ENCODE measurements at places on chromosomes 4 and X.

DNA sequence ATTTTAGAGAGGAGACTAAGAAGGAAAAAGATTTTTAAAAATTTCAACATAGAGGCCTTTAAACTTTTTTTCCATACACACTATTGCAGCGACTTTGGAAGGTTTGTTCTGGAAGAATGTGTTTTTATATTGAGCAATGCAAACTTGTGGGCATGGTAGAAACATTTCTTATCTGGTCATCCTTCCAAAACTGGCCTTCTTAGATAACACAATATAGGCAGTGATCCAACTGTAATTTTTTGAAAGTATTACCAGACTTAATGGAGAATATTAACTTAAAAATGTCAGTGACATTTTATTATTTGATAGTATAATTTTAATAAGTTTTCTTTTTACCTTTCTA lies 25.6 kb downstream of the FHDC1 start:
- no peak for DNase-seq

GRCh38 chr4:51836549-51836948 lies 6.4 kb upstream of the DCUN1D4 start:
- DNase-seq: no peak

- DNase-seq: no peak
These were observed 171.2 kb upstream of the IL15 start for GRCh38 chr4:141465171-141465570.

DNA sequence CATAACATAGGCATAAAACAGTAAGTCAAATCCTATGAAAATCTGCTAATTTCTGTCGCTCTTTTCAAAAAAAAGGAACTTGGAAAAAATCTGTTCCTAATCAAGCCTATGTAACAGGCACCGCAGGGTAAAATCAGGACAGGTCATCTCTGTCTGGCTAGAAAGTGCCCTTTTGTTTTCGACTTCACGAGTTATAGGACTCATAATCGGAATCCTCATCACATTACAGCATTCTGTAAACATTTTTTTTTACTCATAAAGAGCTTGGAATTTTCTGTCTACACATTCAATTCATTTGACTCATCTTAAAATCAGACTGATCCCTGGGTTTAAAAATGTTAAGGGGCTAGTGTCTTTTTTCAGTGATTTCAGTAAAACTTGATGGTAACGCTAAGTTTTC lies 181.7 kb upstream of the TBC1D9 start:
- no peak for DNase-seq

- no peak for DNase-seq
These were observed 71.5 kb downstream of the ARHGEF9 start for GRCh38 chrX:63713526-63713925.

DNA sequence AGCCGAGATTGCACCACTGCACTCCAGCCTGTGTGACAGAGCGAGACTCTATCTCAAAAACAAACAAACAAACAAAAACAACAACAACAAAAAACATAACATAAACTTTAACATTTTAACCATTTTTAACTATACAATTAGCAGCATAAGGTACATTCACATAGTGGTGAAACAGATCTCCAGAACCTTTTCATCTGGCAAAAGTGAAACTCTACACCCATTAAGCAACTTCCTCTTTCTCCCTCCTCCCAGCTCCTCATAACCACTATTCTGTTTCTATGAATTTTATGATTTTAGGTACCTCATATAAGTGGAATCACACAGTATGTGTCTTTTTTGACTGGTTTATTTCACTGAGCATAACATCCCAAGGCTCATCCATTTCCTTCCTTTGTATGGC lies 103.6 kb downstream of the FAM13A start:
- DNase-seq: no peak

- DNase-seq: no peak
These were observed 64.6 kb downstream of the FHIP1A start for GRCh38 chr4:151473521-151474097.

GRCh38 chr4:92497141-92497540 lies 193.4 kb downstream of the GRID2 start:
- no peak for DNase-seq

GRCh38 chr4:113943863-113944262 lies 35.6 kb downstream of the ARSJ start:
- DNase-seq: no peak

DNA sequence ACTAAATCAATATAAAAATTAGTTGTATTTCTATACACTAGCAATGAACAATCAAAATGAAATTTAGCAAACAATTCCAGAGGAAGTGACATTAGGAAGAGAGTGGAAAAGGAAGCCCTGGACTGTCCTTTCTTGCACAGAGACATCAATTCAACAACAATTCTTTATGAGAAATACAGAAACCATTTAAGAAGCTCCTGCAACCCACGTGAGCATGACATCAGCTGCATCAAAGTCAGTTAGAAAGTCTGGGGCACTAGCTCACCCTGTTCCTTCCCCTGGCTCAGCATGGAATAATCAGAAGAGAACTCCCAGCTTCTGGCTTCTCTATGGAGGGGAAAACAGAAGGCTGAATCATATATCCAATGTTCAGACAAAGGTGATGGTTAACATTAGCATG lies 48.6 kb upstream of the STARD8 start:
- DNase-seq: no peak

DNA sequence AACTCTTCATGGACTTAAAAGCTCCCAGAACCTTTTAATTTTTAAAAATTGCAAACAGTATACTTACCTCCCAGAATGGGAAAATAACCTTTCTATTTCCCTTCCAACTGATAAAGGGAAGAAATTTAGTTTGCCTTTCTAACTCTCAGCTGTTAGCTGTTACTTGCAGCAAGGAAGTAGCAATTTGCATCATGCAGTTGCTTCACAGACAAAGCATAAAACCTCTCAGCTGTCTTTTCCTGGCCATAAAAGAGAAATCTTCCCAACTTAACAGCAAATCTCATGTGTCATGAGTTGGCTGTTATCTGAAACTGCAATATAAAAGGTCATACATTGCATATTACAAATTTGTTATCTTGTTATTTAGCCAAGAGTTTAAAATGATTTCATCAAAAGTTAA lies 18.4 kb downstream of the C4orf17 start:
- no peak for DNase-seq

- DNase-seq: no peak
These were observed 313.4 kb upstream of the BOD1L1 start for GRCh38 chr4:13940921-13941320.

- DNase-seq: no peak
These were observed 901.6 kb upstream of the NDST4 start for GRCh38 chr4:116015062-116015461.

DNA sequence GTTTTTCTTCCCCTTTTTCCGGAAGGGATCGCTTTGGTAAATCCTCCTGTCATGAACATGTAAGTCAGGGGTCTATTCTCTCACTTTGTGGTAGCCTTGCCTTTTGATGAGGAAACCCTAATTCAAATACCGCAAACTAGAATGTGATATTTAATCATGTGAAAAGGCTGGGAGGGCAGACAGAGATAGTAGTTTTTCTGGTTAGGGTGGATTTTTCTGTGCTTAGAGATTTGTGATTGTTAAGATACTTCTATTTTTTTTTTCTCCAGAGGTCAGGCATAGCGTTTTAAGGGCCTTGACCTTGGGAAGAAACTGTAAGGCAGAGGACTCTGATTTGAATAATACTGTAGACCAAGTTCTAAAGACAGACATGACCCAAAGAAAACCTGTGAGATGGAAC lies 41.8 kb upstream of the PACRGL start:
- no peak for DNase-seq

DNA sequence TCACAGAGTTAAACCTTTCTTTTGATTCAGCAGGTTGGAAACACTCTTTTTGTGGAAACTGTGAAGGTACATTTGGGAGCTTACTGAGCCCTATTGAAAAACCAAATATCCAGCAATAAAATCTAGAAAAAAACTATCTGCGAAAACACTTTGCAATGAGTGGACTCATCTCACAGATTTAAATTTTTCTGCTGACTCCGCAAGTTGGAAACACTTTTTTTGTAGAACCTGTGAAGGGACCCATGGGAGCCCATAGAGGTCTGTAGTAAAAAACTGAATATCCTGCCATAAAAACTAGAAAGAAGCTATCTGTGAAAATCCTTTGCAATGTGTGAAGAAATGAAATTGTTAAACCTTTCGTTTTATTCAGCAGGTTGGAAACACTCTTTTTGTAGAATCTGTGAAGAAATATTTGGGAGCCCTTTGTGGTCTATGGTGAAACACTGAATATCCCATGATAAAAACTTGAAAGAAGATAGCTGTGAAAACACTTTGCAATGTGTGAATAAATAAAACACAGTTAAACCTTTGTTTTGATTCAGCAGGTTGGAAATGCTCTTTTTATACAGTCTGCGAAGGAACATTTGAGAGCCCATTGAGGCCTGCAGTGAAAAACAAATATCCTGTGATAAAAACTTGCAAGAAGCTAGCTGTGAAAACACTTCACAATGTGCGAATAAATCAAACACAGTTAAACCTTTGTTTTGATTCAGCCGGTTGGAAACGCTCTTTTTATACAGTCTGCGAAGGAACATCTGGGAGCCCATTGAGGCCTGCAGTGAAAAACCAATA lies 22.3 kb upstream of the DCUN1D4 start:
- no peak for DNase-seq

- DNase-seq: no peak
These were observed 174.7 kb upstream of the GPRIN3 start for GRCh38 chr4:89482251-89482650.

DNA sequence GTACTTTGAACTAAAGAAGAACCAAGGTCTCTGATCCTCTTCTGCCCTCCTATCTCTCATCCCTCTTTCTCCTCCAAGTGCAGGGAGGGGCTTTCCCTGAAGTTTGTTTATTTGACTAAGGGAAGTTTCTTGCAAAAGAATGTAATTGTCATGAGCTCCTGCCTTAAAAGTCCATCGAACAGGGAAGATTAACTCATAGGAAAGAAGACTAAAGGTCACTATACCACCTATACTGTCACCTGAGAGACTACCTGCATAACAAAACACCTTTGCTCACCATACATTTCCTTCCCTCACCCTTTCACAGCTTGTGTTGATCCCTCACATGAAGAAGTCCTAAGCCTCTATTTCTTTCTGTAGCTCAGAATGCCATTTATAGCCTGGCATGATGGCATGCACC lies 59.4 kb upstream of the C4orf54 start:
- no peak for DNase-seq

DNA sequence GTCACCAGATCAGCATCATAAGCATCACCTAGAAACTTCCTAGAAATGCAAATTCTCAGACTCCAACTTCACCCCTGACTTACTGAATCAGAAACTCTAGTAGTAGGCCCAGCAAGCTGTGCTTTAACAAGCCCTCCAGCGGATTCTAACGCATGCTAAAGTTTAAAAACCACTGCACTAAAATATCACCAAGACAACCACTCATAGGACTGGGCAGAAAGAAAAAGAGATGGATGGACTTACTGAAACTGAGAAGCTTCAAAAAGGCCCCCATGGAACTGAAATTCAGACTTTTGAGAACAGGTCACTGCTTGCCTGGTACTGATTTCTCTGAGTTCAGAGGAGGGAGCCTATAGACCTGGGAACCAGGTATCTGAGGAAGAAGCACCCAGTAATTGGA lies 40.1 kb downstream of the FAM241A start:
- DNase-seq: no peak

DNA sequence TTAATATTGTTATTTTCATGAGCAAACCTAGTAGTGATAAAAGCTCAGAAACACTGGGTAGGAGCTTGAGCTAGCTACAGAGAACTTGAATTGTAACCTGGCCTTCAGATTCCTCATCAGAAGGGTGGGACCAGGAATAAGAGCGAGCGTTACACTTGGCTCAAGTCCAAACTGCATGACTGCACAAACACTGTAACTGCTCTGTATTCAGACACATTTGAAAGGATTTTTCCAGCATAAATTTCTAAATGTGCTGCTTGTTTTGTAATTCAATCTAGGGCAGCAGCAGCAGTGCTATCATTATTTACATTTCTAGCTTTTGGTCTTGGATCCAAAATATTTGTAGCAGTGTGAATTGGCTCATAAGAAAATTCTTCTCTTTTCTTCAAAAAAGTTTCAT lies 133.0 kb upstream of the TMLHE start:
- no peak for DNase-seq

- DNase-seq: no peak
These were observed 29.0 kb upstream of the MOB1B start for GRCh38 chr4:70873216-70873615.

DNA sequence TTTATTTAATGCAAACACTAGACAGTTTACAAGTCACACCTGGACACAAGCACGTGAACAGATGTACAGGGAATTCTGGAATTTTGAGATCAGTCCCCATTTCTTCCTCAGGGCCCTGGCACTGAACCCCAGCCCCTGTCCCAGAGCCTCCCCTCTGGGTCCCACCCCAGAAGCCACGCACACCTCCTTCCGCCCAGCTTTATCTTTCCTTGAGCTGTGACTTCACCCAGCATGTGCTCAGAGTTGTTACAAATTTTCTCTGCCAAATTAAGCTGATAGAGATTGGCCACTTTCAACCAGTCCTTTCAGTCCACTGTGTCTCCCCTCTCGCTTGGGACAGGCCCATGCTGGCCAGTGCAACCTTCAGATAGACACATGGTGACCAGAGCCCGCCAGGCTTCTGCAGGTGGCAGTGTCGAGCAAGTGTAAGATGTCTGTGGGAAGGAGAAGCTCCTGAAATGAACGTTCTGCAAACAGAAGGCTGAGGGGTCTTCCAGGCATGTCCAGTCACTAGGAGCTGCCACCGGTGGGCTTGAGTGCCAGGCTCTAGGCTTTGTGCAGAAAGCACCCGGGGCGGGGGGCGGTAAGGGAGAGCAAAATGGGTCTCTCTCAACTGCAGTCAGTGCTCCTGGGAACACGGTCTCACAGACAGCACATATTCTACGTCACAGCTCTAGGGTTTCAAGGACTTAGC lies 73.3 kb downstream of the MTMR1 start:
- DNase-seq: no peak

DNA sequence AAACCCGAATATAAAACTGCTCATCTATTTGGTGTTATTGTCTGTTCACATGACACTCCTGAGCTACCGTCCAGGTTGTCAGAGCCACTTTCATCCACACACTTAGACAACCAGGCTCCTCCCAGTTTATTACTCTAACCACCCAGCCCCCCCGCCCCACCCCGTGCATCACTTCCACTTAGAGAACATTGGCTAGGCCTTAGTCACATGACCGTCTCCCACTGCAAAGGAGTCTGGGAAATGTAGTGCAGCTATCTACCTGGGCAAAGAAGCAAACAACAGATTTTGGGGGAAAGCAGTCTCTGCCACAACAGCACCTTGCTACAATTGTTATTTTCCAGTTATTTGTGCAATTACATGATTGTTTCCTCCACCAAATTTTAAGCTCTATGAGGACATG lies 57.6 kb upstream of the RBPJ start:
- DNase-seq: no peak

DNA sequence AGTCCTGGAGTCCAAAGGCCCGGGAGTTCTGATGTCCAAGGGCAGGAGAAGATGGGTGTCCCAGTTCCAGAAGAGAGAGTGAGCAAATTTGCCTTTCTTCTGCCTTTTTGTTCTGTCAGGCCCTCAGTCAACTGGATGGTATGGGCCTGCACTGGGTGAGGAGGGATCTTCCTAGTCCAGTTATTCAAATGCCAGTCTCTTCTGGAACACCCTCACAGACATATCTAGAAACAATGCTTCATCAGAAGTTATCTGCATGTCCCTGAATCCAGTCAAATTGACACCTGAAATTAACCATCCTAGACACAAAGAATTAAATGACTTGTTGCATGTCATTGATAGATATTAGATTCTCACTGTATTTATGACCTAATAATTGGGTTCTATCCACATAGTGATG lies 48.5 kb upstream of the TSPAN5 start:
- DNase-seq: no peak

GRCh38 chr4:80255329-80256095 lies 11.0 kb upstream of the FGF5 start:
- DNase-seq: no peak

GRCh38 chr4:110586131-110586850 lies 36.6 kb downstream of the PITX2 start:
- DNase-seq: no peak

GRCh38 chrX:43808231-43808630 lies 74.0 kb downstream of the MAOB start:
- no peak for DNase-seq
